ENCODE measurements at places on chromosomes 2 and 18.

- no peak for DNase-seq
These were observed 172.4 kb downstream of the FBXO15 start for GRCh38 chr18:73975266-73975665.

GRCh38 chr2:211380041-211380440 lies 823.6 kb downstream of the CPS1 start:
- no peak for DNase-seq

DNA sequence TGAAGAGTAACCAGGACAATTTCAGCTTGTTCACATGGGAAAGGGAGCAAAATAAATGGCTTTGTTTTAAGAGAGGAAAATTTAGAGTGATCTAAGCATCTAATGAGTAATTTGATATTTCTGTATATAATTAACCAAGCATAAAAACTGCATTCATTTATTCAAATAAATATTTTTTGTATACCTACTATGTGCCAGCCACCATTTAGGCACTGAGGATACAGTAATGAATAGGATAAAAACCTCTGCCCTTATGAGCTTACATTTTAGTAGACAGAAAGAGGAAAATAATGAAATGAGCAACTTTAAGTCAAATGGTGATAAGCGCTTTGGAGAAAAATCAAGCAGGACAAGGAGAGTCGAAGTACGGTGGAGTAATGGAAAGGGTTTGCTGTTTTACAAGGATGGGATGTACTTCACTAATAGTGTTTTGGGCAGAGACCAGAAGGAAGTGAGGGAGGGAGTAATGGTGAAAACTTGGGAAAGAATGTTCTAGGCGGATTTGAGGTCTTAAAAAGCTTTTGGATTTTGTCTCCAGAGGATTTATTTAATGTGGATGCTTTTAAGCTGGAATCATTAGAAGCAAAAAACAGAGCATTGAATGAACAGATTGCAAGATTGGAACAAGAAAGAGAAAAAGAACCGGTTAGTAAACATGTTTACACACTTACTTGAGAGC lies 17.4 kb downstream of the NDC80 start:
- DNase-seq: no peak

DNA sequence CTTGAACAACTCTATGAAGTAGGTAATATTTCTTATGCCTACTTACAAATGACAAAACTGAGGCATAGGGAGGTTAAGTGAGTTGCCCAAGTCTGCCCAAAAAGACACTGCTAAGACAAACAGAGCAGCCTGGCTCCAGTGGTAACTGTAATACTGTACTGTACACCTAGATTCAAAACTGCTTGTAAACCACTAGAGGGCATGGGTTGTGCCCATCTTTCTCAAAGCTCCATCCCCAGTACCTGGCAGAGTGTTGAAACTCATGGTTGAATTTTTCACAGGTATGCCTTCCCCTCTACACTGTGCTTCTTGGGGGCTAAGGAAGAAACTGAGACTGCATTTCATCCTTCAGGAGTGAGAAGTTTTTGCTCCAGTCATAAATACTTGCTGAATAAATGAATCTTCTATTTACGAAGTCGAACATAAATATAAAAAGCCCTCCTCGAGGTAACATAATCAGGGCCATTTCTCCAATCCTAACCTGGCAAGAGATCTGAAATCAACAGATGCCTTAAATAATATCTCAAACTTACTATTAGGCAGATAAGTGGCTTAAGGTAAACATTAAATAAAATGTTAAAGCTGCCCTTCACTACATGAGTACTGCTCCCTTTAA lies 2.0 kb downstream of the PPP4R1 start:
- peak; percentile 66 for DNase-seq

DNA sequence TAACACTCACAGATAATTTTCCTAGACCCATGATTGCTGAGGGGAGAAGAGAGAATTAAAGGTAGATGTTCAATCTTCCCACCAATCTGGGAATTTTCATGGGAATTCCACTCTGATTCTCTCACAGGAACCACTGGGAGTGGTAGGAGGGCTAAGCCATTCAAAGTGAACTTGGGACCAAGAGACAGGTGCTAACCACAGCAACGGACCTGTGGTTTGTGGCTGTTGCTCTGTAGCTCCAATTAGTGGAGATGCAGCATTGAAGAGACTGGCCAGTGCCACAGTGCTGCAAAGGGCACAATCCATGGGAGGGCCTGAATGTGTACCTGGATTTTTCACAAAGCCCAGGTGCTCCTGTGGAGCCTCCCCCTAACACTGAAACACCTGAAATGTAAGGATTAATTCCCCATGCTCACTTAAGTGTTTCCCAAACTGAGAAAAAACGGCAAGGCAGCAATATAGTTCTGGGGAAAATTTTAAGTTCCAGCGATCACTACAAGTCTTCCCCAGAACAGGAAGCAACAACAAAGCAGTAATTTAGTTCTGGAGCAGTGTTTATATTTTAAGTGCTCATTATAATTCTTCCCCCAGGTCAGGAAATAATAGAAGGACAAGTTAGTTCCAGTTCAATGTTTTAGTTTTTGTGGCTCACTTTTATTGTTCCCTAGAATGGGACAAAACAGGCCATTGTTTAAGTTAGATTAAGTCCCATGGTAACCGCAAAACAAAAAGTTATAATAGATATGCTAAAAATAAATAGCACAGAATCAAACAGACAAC lies 1045.8 kb downstream of the CNTNAP5 start:
- DNase-seq: no peak

GRCh38 chr2:24820175-24820513 lies 26.9 kb downstream of the CENPO start:
- no peak for DNase-seq

GRCh38 chr2:118386641-118387302 lies 298.5 kb downstream of the INSIG2 start:
- DNase-seq: no peak

- no peak for DNase-seq
These were observed 188.7 kb downstream of the STK39 start for GRCh38 chr2:168058675-168059074.

- no peak for DNase-seq
These were observed 30.2 kb downstream of the TRAPPC12 start for GRCh38 chr2:3409627-3410170.

Measured in trophoblast cell (in vitro differentiated cells and primary cell).